ENCODE measurements at places on chromosomes 6 and 20. TPM values are rescaled to one million over a fixed set of nuclear protein-coding genes. Genes with fewer than 3 reads are reported as not detected.
A peak's percentile ranks its signal among the peaks of the same experiment; 100 is the strongest.

- DNase-seq, result no peak
These were observed 165.9 kb downstream of the NRN1 start for GRCh38 chr6:5840734-5841390.

DNA sequence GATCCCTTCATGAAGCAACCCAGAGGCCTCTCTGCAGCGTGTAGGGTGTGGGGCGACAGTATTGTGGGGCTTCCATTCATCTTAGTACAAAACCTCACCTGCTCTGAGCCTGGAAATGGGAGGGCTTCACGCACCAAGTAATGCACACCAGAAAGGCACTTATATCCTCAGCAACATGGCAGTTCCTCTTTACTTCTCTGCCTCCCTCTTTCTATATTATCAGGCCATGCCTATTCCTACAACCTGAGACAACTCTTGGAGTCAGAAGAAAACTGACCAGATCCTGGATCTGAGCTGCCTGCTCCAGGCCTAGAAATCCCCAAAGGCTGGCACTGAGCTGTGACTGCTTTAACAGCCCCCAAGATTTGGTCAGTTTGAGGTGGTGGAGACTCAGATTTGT is 7.6 kb upstream of the ZNF76 start:
- no peak for DNase-seq

The TP53INP2 gene
- total RNA-seq, result 5.8 TPM

The OTOR gene
- total RNA-seq, result not detected

DNA sequence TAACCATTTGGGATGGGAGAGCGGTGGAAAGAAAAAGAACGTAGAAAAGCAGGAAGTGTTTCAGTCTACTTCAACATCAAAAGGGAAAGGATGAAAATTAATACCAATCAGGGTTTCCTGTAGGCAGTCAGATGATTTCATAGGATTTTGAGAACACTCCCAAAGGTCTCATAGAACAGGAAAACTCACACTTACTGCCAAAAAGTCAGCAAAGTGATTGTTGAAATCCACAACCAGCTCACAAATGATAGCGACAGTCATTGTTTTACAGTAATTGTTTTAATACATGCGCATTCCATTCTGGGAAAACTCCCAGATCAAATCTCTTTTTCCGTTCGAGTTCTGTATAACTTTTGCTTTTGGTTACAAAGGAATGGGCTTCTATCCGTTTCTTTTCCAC is 5.3 kb upstream of the CNKSR3 start:
- DNase-seq, result peak; percentile 86

- peak; percentile 26 for DNase-seq
These were observed 33.8 kb upstream of the CTAGE9 start for GRCh38 chr6:131744432-131745287.

DNA sequence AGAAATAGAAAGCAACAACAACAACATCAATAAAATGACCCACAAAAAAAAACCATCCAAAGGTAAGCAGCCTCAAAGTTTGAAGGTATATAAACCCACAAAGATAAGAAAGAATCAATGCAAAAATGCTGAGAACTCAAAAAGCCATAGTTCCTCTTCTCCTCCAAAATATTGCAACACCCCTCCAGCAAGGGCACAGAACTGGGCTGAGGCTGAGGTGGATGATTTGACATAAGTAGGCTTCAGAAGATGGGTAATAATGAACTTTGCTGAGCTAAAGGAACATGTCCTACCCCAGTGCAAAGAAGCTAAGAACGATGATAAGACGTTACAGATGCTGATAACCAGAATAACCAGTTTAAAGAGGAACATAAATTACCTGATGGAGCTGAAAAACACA is 188.8 kb upstream of the BTBD3 start:
- DNase-seq, result no peak

The GSTA3 gene
- total RNA-seq, result not detected

GRCh38 chr6:113565306-113565705 is 291.8 kb upstream of the MARCKS start:
- DNase-seq, result no peak

GRCh38 chr6:37123957-37124729 is 45.8 kb upstream of the PIM1 start:
- DNase-seq, result no peak

GRCh38 chr6:69164564-69165229 is 529.6 kb downstream of the ADGRB3 start:
- DNase-seq, result no peak

GRCh38 chr6:82085701-82086100 is 161.8 kb downstream of the IBTK start:
- DNase-seq, result no peak

- DNase-seq, result no peak
These were observed 13.0 kb downstream of the TBC1D32 start for GRCh38 chr6:121321282-121321681.

The FAM209B gene
- 0.33 TPM for total RNA-seq

The E2F1 gene
- total RNA-seq, result 11.2 TPM

DNA sequence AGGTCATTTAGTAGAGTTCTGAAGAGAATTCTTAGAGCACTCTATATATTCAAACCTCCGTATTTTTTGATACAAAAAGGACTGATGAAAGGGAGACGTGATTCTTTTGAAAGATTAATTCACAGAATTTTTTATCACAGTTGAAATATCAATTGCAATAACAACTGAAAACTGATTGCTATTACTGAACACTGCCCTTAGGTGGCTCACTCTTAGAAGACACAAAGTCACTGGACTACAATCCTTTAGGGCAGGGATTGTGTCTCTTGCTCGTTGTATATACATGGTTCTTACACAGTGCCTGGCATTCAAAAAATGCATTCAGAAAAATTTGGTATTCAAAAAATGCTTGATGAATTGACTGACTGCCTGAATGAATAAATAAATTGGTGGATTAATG is 17.1 kb upstream of the CALHM6 start:
- DNase-seq, result peak; percentile 51

The DSP gene
- total RNA-seq, result 95.4 TPM

The CBLN4 gene
- not detected for total RNA-seq

- no peak for DNase-seq
These were observed 42.5 kb downstream of the SLC2A4RG start for GRCh38 chr20:63782051-63782471.

The TP53TG5 gene
- total RNA-seq, result not detected

DNA sequence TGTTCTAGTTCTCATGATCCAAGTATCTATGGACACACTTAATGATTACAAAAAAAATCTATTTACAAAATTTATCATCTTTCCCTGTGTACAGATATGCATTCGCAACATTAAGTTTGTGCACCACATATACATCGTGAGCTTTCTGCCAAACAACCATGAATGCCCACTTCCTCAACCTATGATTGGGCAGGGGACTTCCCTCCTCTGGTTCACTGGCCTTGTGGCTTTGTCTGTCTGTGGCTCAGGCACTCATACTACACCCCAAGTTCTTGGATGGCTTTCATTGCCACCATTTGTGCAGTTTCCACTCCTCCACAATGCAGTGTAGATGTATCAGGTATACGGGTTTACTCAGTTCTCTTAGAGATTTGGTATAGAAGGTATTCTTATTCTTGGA is 74.9 kb downstream of the HS3ST5 start:
- no peak for DNase-seq

The GRM1 gene
- total RNA-seq, result not detected

The CST5 gene
- not detected for total RNA-seq

DNA sequence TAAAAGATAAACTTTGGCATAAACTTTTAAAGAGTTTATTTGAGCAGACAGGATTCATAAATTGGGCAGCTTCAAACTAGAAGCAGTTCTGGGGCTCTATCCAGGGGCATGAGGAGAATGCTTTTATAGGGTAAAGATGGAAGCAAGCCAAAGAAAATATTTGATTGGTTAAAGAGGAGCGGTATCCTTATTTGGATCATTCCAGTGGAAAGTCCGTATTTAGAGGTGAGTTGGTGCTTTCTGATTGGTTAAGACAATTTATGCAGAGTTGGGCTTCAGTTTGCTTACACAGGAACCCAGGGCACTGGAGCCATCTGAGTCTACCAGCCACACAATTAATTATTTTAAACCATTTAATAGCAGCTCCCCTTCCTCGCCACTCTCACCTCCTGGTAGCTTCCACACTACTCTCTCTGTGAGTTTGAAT is 37.9 kb upstream of the RNF217 start:
- no peak for DNase-seq

GRCh38 chr20:53662595-53662994 is 69.0 kb upstream of the ZNF217 start:
- DNase-seq, result peak; percentile 62

The HTR1E gene
- total RNA-seq, result not detected

DNA sequence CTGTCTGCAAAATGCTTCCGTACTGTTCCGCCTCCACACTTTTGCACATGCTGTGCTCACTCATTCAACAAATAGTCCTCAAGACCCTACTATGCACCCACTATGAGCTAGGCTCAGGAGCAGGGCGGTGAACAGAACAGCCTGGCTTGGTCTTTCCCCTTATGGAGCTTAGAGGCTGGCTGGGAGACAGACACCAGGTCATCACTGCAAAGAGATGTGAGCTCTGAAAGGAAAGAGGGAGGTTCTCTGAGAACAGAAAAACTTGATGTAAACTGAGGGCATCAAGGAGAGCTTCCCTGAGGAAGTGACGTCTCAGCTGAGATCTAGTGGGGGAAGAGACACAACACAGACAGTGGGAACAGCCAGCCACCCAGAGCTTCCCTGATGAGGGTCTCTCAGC is 31.0 kb upstream of the TGM2 start:
- no peak for DNase-seq

GRCh38 chr20:48431653-48432493 is 395.9 kb downstream of the PREX1 start:
- DNase-seq, result peak; percentile 34

DNA sequence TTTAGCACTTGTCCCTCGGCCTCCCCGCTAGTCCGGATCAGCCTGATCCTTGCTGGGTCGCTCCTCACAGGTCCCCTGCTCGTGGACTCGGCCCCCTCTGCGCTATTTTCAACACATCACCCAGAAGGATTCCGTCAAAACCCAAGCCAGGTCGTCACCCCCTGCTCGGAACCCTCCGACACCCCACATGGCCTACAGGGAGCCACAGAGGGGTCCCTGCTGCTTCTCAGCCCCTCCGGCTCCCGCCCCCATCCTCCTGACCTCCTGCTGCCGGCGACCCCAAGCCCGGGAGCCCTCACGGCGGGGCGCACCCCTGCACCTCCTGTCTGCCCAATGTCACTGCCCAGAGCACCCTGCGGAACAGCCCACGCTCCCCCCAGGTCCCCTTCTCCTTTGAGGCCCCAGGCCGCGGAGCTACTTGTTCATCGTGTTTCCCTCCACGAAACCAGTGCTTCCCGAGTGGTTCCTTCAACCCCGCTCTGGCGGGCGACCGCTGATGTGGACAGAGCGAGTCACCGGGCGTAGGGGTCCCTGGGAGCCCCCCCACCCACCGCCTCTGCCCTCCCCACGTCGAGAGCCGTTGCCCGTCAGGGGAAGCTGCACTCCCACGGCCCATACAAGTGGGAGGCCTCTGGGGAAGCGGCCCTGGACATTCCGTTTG is 638 bp upstream of the MYL9 start:
- no peak for DNase-seq

DNA sequence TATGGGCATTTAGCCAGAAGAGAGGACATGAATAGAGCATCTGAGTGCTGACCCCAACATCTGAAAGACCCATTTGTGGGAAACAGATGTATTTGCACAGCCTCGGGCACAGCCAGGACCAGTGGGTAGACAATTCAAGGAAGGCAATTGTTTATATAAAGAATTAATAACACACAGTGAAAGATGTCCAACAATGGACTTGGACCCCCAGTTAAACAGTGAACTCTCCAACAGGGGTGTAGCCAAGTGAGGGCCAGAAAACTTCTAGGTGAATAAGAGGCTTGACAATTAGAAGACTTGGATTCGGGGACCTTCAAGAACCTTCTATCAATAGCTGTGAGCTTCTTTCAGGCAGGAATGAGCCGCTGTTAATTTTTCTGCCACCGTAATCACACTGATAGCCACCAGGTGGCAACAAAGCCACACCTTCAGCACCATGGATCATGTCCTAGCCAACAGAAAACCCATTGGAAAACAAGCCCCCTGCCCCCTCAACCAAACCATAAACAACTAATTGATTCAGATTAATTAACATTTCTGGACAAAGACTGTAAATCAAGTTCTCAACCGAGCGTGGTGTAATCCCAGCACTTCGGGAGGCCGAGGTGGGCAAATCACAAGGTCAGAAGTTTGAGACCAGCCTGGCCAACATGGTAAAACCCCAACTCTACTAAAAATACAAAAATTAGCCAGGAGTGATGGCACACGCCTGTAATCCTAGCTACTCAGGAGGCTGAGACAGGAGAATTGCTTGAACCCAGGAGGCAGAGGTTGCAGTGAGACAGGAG is 8.8 kb upstream of the SRSF6 start:
- DNase-seq, result peak; percentile 88

GRCh38 chr20:11917663-11918062 is at the start of gene BTBD3:
TSS of gene BTBD3 (plus strand) at chr20:11917893. CDS start at chr20:11918276, 383 bp downstream.
- peak; percentile 76 for DNase-seq

GRCh38 chr6:6643398-6643797 is 54.9 kb downstream of the LY86 start:
- no peak for DNase-seq

GRCh38 chr6:38640216-38640909 is 634 bp upstream of the BTBD9 start:
- peak; percentile 5 for DNase-seq

DNA sequence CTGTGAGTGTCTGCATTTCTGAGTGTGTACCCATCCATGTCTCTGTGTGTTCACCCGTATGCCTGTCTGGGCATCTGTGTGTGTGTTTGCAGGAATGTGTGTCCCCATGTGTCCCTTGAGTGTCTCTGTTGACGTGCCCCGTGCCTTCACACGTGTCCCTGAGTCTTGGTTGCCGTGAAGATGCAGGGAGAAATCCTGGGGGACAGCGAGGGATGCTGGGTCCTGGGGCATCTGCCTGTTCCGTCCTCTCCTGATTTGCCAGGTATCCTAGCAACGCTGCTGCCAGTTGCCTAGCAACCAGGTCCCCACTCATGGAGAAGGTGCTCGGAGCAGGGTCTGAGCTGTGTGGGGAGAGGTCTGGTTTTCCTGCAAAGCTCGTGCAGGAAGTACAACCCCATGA is 6.0 kb upstream of the LKAAEAR1 start:
- no peak for DNase-seq

DNA sequence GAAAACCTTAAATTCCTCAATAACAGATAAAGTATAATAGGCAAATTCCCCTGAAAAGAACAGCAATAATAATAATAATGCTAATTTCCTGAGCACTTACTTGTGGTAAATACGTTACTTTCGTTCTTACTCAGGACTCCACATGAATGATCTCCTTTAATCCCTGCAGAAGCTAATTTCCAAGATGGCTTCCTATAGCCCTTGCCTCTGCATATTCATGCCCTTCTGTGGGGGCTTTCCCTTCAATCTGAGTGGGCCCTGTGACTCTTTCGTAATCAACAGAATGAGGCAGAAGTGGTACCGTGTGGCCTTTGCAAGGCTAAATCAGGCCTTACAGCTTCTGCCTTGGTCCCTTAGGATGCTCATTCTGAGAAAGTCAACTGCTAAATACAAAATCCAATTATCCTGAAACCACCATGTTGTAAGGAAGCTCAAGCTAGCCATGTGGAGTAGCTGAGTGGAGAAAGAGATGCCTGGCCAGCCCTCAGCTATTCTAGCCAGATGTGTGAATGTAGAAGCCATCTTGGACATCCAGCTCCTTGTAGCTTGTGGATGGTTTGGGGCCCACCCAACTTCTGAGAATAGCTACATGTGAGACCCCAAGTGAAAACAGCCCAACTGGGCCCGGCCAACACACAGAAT is 50.5 kb downstream of the MCUR1 start:
- no peak for DNase-seq

All from dermis blood vessel endothelial cell (primary cell).